Naive B cell (primary cell): ENCODE measurements at places on chromosomes 11 and 22.

DNA sequence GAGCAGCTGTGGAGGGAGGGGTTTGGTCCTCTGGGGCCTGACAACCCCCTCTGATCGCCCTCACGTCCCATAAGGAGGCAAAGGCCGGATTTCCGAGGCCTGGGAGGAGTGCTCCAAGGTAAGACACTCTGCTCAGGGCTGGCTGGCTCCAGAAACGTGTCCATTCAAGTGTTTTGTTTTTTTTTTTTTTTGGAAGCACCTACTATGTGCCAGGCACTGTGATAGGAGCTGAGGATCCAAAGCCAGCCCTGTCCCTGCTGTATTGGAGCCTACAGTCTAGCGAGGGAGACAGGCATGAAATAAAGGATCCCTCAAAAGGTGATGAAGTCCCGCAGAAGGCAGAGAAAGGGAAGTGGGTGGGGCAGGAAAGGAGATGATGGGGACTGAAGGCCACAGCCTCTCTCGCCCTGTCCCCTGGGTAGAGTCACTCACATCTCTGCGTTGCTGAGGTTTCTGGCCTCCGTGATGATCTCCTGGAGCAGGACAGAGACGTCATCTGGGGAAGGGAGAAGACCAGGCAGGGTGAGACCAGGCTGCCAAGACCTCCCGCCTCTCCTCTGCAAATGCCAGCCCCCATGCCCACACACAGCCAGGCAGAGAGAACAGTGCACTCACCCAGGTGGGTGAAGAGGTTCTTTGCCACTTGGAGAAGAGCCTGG, 89.2 kb downstream of the PDE2A start:
- H3K27ac ChIP-seq = peak overlapping the region; percentile 95
- DNase-seq = peak; percentile 23
- H3K4me3 ChIP-seq = peak overlapping the region; percentile 90

GRCh38 chr11:120597250-120598215, 86.0 kb downstream of the GRIK4 start:
- H3K4me1 ChIP-seq = no peaks in the 10 kb centered on the region
- peaks cover 5% of the 10 kb centered on the region for H3K36me3 ChIP-seq
- DNase-seq = no peak
- no peak overlapping the region for H3K27ac ChIP-seq
- peaks cover 36% of the 10 kb centered on the region for H3K27me3 ChIP-seq

DNA sequence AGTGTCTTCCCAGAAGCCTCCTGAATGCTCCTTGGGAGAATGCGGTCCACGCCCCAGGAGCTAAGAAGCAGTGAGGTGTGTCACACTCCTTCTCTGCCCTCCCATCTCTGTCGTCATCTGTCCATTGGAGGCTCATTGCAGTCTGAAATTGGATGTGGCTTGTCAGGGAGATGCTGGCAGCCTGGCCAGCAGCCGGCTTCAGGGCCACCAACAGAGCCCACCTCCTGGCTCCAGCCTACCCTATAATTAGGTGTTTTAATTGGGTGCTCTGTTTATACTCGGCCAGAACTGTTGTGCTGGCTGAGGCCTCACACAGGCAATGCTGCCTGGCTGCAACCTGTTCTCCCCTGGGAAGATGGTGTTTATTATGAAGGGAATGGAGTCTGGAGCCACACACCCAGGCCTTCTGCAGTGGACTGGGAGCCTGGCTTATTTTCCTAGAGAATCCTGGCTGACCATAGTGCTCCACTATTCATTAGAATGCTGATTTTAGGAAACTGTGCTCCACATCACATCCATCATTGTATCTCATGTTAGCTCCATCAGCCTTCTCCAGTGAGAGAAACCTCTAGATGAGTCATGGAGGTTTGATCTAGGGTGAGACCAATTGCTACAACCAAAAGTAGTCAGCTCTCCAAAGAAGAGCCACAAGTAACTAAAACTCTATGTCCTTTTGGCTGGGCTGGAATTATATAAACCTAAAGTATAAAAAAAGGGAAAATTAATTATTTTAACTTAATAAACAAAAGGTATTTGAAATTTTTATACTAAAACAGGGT, 86.8 kb upstream of the CRTAM start:
- H3K4me3 ChIP-seq = no peak overlapping the region
- H3K27me3 ChIP-seq = peaks cover 19% of the 10 kb centered on the region
- DNase-seq = no peak
- H3K27ac ChIP-seq = no peak overlapping the region

- peak overlapping the region; percentile 7 for H3K27ac ChIP-seq
- no peaks in the 10 kb centered on the region for H3K36me3 ChIP-seq
- H3K4me1 ChIP-seq = peaks cover 10% of the 10 kb centered on the region
- peaks cover 60% of the 10 kb centered on the region for H3K27me3 ChIP-seq
- H3K4me3 ChIP-seq = no peak overlapping the region
Measured at GRCh38 chr11:79026803-79027445, 413.9 kb downstream of the TENM4 start.

DNA sequence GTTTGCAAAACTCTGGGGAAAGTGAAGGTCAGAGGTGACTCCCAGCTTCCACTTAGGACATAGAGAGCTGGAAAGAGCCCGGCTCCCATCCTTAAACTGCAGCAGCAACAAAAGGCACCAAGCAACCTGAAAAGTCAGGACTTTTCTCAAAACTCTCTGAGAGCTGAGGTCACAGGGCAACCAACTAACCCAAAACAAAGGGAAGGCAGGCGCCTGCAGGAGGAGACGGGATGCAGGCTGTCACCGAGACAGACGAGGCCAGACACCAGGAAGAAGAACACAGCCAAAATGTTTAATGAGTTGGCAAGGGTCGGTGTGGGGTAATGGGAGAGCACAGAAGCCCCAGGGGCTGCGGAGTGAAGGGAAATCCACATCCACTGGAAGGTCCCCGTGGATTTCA, 19.9 kb downstream of the ASCL2 start:
- H3K27me3 ChIP-seq = peaks cover 10% of the 10 kb centered on the region
- H3K27ac ChIP-seq = no peak overlapping the region
- no peak overlapping the region for H3K4me3 ChIP-seq

DNA sequence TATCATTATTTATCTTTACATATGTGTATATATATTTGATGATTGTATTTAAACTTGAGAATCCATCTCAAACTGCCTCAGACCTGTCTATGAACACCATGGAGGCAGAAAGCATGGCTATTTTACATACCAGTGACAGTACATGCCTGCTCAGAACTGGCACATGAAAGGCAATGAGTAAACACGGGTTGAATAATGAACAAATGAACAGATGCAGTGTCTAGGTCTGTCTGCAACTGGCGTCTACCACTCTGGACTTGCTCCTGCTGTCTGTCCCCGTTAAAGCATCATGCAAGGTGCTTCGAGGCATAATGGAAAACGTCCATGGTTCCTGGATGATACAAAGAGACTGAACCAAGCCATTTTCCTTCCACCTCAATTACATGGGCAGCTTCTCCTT, 271.6 kb upstream of the NARS2 start:
- no peak overlapping the region for H3K4me3 ChIP-seq
- no peaks in the 10 kb centered on the region for H3K4me1 ChIP-seq
- DNase-seq = no peak
- peaks cover 50% of the 10 kb centered on the region for H3K27me3 ChIP-seq
- H3K36me3 ChIP-seq = no peaks in the 10 kb centered on the region
- no peak overlapping the region for H3K27ac ChIP-seq

- no peak overlapping the region for H3K4me3 ChIP-seq
- no peaks in the 10 kb centered on the region for H3K27me3 ChIP-seq
- H3K36me3 ChIP-seq = no peaks in the 10 kb centered on the region
- no peak for DNase-seq
- no peak overlapping the region for H3K27ac ChIP-seq
Measured at GRCh38 chr11:86476109-86476861, 101.6 kb downstream of the CCDC81 start.

- no peaks in the 10 kb centered on the region for H3K4me1 ChIP-seq
- no peak for DNase-seq
- no peak overlapping the region for H3K27ac ChIP-seq
- peaks cover 28% of the 10 kb centered on the region for H3K36me3 ChIP-seq
- no peak overlapping the region for H3K4me3 ChIP-seq
- H3K27me3 ChIP-seq = no peaks in the 10 kb centered on the region
Measured at GRCh38 chr22:24115247-24116207, 65.8 kb upstream of the SUSD2 start.

GRCh38 chr11:20337526-20338154, 25.9 kb upstream of the HTATIP2 start:
- no peak for DNase-seq
- no peak overlapping the region for H3K4me3 ChIP-seq
- H3K27ac ChIP-seq = no peak overlapping the region
- peaks cover 64% of the 10 kb centered on the region for H3K27me3 ChIP-seq
- no peaks in the 10 kb centered on the region for H3K36me3 ChIP-seq
- no peaks in the 10 kb centered on the region for H3K4me1 ChIP-seq

GRCh38 chr11:70423523-70424505, 25.5 kb downstream of the CTTN start:
- H3K27me3 ChIP-seq = peaks cover 70% of the 10 kb centered on the region
- no peak overlapping the region for H3K27ac ChIP-seq
- no peaks in the 10 kb centered on the region for H3K4me1 ChIP-seq
- no peak overlapping the region for H3K4me3 ChIP-seq
- no peaks in the 10 kb centered on the region for H3K36me3 ChIP-seq
- no peak for DNase-seq

GRCh38 chr11:120186456-120186773, 24.4 kb upstream of the OAF start:
- H3K4me1 ChIP-seq = no peaks in the 10 kb centered on the region
- peaks cover 39% of the 10 kb centered on the region for H3K27me3 ChIP-seq
- no peaks in the 10 kb centered on the region for H3K36me3 ChIP-seq
- no peak overlapping the region for H3K27ac ChIP-seq
- DNase-seq = no peak

DNA sequence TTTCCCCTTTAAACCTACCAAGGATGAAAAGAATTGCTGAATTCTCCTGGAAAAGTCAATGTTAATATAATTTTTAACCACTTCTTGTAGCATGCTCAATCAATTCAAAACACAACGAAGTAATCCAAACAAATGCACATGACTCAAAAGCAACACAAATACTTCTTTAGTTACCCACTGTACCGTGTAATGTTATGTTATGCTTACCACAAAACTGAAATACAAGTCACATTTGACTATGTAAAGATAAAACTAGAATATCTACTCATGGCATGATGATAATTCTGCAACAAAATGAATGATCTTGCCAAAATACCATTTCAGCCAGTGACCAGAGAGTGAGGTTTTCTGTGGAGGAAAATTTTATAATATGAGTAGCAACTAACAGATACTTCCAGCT, 587.0 kb downstream of the DLG2 start:
- no peaks in the 10 kb centered on the region for H3K4me1 ChIP-seq
- no peak overlapping the region for H3K4me3 ChIP-seq
- H3K36me3 ChIP-seq = no peaks in the 10 kb centered on the region
- no peaks in the 10 kb centered on the region for H3K27me3 ChIP-seq
- DNase-seq = no peak
- no peak overlapping the region for H3K27ac ChIP-seq

DNA sequence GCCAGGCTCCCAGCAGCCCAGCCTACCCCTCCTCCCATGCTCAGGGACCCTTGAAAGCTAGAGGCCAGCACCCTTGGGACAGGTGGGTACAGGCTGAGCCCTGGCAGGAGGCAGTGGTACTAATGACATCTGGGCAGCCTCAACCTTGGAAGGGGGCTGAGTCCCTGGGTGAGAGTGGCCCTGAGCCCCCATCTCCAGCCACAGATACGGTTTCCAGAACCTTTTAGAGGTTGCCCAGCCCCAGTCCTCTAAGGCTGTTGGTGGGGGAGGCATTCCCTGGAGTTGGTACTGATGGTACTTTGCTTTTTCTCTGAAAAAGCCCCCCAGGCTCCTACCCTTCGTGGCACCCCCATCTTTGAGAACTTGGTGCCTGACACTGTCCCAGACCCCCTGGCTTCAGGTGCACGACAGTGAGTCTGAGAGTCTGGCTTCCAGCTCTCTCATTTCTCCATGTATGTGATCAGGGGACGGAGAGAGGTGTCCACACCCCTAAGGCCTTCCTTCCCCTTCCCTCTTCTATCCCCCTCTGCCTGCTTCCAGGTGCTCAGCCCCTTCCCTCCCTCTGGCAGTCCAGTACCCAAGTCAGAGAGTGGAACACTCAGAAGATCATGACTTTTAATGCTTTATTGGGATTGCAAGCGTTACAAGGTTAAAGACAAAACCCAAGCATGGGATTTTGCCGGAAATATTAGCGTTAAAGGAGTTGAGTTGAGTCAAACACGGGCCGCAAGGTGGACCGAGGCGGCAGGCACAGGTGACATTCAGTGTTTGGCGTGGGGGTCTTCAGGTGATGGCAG, 10.5 kb downstream of the IGF2 start:
- no peak overlapping the region for H3K4me3 ChIP-seq
- no peak overlapping the region for H3K27ac ChIP-seq
- peaks cover 11% of the 10 kb centered on the region for H3K27me3 ChIP-seq
- peaks cover 26% of the 10 kb centered on the region for H3K36me3 ChIP-seq
- peaks cover 12% of the 10 kb centered on the region for H3K4me1 ChIP-seq
- DNase-seq = no peak

DNA sequence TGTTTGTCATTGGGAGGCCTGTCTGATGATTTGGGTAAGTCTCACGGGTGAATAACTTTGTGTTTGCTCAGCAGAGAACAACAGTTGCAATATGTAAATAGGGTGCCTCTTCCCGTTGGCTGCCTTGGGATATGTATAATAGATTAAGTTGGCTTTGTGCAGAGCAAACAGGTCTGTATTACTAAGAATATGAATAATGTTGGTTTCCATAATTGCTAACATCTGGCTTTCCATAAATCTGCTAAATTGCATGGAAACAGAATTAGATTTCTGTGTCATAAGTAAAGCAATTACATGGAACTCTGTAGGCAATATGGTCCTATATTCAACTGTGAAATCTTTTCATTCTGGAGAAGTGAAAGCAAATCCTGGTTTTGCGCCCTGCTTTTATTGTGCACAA, 636.0 kb upstream of the ANO5 start:
- H3K27ac ChIP-seq = no peak overlapping the region
- H3K4me1 ChIP-seq = no peaks in the 10 kb centered on the region
- no peaks in the 10 kb centered on the region for H3K36me3 ChIP-seq
- DNase-seq = no peak
- H3K4me3 ChIP-seq = no peak overlapping the region

DNA sequence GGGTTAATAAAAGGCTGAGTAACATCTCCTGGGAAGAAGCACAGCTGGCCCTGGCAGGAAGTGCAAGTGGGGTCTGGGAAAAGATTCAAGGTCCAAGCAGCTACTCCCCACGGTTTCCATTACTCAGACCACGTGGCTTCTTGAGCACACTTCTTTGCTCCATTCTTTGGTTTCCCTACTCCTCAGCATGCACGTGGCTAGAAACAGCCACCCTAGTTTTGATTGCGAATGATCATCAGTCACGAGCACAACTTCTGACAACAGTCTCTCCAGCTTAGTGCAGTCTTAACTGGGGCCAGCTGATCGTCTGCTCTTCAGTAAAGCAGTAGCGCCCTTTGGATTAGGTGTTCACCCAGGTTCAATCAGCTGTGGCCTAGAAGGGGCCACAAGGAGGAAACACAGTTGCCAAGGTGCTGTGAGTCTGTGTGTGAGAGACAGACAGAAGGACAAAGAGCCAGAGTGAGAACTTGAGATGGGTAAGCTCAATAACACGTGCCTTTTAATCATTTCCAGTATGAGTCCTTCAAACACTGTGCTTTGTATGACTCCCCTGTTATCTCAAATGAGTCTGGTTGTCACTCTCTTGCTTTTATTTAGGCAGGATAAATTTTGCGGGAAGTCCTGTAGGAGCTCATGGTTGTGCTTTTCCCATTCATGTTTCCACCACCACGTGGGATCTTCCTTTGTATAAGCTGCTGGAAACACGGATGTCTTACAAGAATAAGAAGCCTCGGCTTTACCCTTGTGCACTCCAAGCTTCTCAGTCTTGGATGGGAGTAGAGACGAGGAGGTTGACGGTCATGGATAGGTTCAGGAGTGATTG, 901 bp upstream of the PARVA start:
- no peak overlapping the region for H3K27ac ChIP-seq
- H3K4me1 ChIP-seq = peaks cover 5% of the 10 kb centered on the region
- H3K27me3 ChIP-seq = peaks cover 58% of the 10 kb centered on the region

- no peak overlapping the region for H3K4me3 ChIP-seq
- no peak for DNase-seq
- H3K27me3 ChIP-seq = peaks cover 30% of the 10 kb centered on the region
- no peaks in the 10 kb centered on the region for H3K36me3 ChIP-seq
- no peak overlapping the region for H3K27ac ChIP-seq
Measured at GRCh38 chr11:78652843-78653239, 78.2 kb upstream of the NARS2 start.
